ENCODE measurements at places on chromosomes 2 and 18.

GRCh38 chr2:21668078-21668710 lies 544.4 kb downstream of the TDRD15 start:
- no peak for DNase-seq

DNA sequence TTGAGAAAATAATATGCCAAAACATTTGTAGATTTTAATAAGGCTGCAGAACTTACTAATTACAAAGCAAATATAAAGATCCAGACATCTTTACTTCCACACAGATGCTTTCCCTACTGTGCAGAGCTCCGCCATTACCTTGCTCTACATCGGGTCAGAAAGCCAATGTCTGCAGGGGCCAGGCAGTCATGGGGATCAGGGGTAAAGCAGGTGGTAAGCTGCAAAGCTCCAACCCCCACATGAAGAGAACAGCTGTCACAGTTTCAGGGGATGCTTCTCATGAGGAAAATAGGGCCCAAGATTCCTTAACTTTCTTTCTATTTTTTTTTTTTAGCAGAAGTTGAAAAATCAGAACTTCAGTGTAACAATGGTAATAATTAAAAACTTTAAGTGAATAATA lies 102.7 kb downstream of the DCC start:
- DNase-seq = no peak

GRCh38 chr18:3354506-3354905 lies 92.6 kb downstream of the MYL12B start:
- DNase-seq = no peak

DNA sequence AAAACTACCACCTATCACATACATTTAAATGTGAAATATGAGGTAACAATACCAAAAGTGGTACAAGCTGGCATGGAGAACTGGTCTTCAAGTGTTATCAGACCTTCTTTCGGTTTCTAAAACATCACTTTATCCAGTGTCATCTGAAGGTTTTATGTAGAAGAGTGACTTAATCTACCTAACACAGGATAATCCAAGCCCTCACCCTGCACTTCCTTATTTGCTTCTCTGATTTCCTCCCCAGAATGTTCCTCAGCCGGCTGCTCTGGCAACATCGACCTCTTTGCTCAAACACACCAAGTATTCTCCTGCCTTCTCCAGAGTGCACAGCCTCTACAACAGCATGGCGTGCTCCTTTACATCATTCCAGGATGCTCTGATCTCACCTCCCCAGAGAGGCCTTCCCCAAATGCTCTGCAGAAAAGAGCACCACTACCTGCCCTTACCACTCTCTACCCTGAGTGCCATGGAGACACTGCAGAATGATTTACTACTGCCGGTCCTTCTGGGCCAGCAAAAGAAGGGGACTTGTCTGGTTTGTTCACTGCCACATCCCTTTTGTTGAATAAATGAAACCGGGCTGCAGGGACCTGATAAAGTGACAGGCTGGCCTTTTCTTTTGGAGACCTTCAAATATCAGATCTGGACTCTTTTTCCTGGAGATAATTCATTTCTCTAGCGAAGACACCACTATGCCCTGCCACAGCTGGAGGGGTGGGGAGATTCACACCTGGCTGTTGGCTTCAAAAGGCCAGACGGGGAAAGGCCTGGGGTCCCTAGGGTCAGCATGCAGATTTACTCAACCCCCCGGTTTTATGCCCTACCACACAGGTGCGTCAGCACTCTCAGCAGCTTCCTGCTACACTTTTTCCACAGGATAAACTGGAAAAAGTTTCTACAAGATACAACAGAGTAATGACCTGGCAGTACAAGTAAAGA lies 42.0 kb downstream of the TTR start:
- no peak for DNase-seq

- no peak for DNase-seq
Measured at GRCh38 chr2:109395494-109396201, 218.1 kb downstream of the SEPTIN10 start.

DNA sequence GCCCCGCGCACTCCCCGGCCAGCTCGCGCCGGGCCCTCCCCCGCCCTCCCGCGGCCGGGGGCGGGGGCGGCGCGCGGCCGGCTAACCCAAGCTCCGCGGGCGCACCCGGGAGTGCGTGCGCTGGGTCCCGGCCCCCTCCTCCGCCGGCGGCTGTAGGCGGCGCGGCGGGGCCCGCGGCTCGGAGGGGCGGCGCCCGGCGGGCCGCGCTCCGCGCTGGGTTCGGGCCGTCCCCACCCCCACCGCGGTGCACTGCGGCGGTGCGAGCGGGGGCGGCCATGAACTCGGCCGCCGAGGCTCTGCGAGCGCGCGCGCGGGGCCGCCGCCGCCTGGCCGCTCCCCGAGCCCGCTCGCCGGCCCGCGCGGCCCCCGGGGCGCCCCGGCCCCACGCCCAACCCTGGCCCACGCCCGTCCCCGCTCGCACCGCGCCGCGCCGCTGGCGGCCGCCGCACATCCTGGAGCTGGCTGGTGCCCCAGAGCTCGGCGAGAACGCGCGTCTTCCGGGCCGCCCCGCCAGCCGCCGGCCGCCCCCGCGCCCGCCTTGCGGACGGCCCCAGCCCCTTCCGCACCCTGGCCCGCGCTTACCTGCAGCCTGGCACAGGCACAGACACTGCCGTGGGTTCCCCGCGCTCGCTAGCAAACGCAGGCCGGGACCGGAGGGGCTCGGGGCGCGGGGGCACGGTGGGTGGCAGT lies at the start of gene ZBTB14:
Gene ZBTB14, minus strand, starts transcription at position 496 of the 690 bp plus-strand sequence. CDS start 2,480 bp downstream, outside the sequence.
- peak; percentile 42 for DNase-seq

DNA sequence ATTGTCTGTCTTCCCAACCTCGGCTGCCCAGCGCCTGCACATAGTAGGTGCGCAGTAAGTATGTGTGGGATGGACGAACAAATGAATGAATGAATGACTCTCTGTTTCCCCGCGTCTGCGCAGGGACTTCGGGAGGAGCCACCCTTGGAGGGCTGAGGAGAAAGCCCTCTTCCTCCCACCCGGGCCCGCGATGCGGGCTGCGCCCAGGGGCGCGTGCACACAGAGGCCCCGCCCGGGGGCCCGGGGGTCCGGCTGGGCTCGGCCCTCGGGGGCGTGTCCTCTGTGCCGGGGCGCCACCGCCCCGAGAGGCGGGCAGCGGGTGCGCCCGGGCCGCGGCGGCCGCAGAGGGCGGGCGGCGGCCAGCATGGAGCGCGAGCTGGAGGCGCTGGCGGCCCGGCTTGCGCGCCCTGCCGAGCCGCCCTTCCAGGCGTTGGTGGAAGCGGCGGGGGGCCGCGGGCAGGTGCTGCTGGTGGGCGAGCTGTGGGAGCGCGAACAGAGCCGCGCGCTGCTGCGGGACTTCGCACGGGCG lies at the start of gene C2orf72:
Gene C2orf72, plus strand, starts transcription at position 322 of the 529 bp plus-strand sequence. Its CDS starts 43 bp downstream, at position 365.
- no peak for DNase-seq

- DNase-seq = no peak
Measured at GRCh38 chr2:102337012-102337411, 18.6 kb upstream of the IL18R1 start.

- DNase-seq = no peak
Measured at GRCh38 chr18:2683055-2683454, 27.5 kb downstream of the SMCHD1 start.

DNA sequence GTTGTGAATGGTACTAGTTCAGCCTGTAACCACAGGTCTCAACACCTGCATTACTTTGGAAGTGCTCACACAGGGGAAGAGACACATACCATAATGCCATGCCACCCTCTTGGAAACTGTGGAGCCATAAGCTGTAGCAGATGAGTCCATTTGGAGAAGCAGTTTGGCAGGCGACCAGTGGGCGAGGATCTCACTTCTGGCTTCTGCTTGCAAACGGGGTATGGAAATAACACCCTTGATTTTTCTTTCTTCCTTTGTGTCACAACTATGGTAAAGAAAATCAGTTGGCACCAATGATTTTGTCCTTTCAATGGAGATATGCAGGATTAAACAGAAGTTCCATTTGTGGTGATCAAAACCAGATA lies 28.6 kb downstream of the APOB start:
- DNase-seq = no peak

DNA sequence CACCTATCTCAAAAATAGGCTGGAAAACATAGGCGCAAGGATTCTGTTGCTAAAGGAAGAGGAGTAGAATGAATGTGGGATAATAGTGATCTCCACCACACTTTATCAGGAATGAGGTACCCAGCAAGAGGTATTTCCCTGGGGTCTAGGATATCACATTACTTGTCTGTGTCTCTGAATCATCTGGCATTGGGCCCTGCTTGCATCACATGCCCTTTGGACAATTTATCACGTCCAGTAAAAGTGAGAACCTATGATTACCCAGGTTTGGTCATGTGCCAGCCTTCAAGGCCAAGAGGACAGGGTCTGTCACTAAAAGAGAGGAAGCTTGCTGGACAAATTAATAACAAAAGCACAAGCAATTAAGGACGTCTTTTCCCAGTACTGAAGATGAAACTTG lies 11.4 kb upstream of the TRAPPC8 start:
- DNase-seq = no peak

- DNase-seq = no peak
Measured at GRCh38 chr2:88048541-88048940, 7.0 kb downstream of the KRCC1 start.

DNA sequence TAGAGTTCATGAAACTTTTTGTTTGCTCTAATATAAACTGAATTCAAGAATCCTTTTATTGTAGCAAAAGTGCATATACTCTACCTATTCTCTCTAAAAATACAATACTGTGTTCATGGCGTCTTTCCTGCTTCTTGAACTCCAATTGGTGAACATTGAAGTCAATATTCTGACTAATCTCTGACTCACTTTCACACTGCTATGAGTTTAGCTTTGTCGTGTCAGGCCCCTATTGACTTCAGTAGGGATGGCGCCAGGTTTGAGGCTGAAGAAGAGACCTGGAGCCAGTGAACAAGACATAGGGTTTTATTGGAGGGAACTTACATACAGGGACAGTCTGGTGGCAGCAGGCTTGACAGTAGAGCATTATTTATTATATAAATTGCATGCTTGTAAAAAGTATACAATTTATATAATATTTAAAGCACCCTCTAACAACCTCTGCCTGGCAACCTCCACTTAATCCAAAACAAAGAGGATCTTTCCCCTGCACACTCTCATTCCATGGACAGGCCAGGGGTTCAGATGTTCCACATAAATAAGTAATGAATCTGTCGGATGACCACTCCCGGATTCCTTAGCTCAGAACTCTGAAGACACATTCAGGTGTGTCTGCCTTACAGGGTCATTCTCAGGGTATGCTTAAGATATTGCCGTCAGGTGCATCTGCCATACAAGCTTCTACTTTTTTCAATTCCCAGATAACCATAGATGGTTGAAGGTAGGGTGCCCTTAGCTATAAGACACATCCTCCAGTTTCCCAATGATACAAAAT lies 141.0 kb downstream of the CERS6 start:
- no peak for DNase-seq

DNA sequence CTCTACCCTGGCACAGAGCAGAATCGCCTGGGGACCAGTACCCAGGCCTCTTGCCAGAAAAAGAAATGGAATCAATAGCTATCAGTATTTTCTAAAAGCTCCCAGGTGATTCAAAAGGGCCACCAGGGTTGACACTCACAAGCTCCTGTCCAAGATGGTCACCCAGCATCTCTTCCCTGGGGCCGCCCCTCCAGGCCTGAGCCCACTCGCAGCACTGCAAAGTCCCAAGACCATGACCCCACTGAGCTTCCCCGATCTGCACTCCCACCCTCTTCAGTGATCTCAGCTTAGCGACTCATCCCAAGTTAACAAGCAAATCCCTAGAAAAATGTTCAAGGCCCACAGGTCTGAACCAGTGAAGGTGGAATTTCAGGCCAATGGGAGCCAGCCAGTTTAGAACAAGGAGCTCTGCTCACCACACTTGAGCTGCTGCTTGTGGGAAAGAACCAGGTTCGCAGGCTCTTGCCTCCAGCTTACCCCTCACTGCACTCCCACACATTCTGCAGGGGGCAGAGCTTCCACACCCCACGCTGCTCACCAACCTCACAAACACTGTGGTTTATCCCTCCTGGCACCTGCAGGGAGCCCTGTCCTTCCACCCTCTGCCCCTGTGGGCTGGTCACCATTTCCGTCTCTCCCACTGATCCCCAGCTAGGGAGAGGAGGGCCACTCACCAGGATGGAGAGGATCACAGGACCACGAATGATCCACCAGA lies 19.8 kb downstream of the TMEM37 start:
- DNase-seq = no peak

- no peak for DNase-seq
Measured at GRCh38 chr2:107380912-107381311, 445.8 kb upstream of the RGPD4 start.

GRCh38 chr2:45330637-45331409 lies 280.2 kb downstream of the SRBD1 start:
- DNase-seq = no peak

GRCh38 chr2:24832521-24832920 lies 39.3 kb downstream of the CENPO start:
- DNase-seq = no peak

GRCh38 chr2:24220554-24221291 lies 45.9 kb downstream of the FAM228A start:
- DNase-seq = no peak

DNA sequence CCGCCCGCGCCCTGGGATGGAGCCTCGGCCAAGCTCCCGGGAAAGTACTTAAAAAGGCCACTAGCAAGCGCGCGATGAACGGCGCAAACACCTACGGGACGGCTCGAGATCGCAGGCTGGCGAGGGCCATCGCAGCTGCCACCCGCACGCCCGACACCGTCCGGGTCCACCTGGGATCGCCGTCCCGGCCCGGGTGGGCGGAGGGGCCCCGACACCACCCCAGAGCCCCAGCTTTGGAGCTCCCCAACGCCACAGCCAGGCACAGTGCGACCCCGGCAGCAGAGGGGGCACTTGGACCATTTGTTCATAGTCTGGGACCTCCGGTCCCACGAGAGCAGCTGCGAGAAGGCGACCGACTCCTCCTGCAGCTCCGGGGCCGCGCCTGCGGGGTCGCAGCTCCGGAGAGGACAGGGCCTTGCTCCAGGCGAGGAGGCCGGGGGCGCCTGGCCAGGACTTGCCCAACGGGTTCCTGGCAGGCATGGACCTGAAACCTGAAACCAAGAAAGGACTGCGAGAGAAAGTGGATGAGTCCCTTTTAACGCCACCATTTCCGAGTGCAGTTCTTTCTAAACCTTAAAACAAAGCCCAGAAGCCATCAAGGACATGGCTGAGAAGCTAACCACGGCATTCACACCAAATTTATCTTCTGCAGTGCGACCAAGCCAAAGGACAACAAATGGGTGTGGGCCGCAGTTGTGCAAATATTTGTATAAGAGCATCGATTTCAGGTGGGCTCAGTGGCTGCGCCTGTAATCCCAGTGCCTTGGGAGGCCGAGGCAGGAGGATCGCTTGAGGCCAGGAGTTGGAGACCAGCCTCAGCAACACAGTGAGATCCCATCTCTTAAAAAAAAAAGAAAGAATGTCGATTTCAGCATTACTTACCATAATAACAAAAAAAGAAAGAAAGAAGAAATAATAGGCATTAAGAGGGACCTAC lies 54.0 kb upstream of the IMP4 start:
- DNase-seq = no peak

DNA sequence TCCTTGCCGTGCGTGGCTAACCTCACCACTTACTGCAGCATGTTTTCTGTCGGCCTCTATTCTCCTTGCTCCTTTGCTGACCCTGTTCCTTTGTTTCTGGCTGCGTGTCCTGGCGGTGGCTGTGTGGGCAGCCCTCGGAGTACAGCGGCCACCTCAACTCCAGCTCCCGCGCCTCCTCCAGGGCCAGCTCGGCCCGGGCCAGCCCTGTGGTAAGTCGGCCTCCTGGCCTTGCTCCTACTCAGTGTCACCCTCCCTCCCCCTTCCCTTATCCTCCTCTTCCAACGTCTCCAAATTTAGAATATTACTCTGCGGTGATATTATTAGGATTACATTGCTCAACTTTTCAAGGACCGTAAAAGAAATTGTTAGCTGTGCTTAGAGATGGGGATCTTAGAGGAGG lies 59.5 kb upstream of the RBM44 start:
- no peak for DNase-seq
